Central memory CD8-positive, alpha-beta T cell (primary cell): ENCODE measurements at places on chromosomes 5 and 9.

DNA sequence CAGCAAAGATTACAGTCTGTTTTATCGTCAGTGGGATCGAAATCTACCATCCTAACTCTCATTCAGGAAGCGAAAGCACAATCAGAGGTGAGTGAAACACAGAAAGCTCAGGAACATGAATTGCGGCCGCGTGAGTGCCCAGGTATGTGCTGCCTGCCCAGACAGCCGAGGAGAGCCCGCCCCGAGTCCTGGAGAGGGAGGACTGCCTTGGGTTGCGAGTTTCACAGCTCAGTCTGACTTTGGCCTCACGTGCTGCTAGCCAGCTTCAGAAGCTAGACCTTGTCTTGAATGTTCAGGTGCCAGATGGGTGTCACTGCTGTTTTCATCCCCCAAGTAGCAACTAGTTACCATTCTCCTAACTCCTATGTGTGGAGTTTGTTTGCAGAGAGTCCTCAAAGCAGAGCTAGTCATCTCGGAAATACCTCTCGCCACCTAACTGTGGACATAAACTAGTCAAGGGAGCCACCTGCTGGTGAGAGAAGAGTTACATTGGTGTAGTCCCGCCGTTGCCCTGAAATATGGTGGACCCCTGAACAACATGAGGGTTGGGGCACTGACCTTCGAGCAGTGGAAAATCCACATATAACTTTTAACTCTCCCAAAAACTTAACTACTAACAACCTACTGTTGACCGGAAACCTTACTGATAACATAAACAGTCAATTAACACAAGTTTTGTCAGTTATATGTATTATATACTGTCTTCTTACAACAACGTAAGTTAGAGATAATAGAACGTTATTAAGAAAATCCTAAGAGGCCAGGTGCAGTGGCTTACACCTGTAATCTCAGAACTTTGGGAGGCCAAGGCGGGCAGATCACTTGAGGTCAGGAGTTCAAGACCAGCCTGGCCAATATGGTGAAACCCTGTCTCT is 80.9 kb downstream of the GOLPH3 start:
- peak; percentile 15 for DNase-seq

DNA sequence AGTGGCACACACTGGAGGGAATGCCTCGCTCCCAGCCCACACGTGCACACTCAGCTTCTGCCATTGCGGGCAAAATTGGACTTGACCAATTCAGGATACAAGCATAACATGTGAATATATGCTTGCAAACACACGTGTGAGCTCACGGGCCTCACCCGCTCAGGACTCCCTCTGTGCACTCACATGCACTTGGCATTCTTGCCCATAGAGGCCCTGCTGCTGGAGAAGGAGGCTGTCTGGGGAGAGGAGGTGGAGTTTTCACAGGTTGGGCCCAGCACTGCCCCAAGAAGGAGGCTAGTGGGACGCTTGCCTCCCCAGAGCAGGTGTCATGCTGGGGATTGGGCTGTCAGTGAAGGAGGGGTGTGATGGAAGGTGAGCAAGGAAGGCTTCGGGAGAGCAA is 1.7 kb downstream of the MYMK start:
- DNase-seq = no peak

- no peak for DNase-seq
Observed at GRCh38 chr9:92292338-92293074, 991 bp downstream of the IARS1 start.

DNA sequence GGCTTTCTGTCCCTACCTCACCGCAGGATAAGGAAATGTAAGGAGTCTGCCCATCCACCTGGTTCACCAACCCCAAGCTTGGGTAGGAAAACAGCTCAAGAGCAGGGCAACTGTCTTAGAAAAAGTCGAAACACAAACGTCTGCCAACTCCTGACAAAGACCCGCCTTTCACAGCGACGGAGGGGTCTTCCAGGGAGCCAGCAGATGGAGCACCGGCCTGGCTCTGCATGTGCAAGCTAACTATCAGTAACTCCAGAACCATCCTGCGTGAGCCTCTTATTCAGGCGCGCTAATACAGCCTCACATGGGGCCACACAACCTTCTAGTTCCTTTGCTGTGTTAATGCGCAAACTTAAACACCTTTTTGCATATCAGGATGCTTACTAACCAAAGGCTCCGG is 26.9 kb downstream of the CAMSAP1 start:
- DNase-seq = no peak

DNA sequence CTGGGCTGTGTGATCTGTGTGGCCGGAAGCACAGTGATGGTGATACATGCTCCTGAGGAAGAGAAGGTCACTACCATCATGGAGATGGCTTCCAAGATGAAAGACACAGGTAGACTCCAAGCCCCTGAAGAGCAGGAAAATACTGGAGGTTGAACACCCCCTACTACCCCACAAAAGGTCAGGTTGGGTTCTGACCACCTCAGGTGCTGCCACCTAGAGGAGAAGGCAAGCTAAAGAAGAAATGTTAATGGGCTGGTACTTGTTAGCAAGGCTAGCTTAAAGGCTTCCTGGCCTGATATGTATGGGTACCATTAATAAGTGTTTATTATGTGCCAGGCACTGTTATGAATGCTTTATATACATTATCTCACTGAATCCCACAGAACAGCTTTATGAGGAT is 11.7 kb downstream of the NIPAL4 start:
- no peak for DNase-seq

DNA sequence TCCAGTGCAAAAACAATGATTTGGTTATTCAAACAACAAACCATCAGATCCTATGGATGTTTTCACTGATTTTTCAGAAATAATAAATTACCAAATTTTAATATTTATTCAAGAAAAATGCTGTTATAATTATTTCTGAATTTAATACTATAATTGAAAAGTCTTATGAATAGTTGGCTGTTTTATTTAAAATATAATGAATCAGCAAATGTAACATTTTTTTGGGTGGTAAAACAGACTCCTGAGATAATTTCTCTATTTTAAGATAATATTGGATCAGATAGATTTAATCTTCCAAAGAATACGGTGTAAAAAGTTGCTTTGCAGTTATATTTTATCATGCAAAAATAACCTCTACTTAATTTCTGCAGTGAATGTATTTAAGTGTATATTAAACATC is 5.3 kb upstream of the GOLGA1 start:
- DNase-seq = no peak
